ENCODE measurements at places on chromosomes 7 and 10. TPM values are rescaled to one million over a fixed set of nuclear protein-coding genes. Genes with fewer than 3 reads are reported as not detected.

TCAF2 gene
- total RNA-seq: 3.5 TPM

GNA12 gene
- 18.0 TPM for total RNA-seq

DNA sequence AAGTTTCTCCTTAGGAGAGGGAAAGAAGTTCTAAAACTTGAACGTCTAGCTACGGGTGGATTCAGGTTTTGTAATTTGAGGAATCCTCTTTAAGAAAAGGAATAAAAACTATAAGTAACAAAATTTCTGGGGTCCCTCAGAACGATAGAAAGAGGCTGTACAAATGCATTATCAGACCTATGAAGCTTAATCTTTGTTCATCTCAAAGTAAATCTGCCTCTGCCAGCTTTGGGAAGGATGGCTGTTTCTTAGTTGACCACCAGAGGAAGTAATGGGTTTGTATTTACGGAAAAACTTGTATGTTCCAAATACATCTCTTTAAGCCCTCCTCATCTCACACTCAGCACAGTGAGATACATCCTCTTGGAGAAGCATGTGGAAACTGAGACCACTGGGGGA is 864 bp downstream of the PSTK start:
- peak; percentile 52 for DNase-seq

DNA sequence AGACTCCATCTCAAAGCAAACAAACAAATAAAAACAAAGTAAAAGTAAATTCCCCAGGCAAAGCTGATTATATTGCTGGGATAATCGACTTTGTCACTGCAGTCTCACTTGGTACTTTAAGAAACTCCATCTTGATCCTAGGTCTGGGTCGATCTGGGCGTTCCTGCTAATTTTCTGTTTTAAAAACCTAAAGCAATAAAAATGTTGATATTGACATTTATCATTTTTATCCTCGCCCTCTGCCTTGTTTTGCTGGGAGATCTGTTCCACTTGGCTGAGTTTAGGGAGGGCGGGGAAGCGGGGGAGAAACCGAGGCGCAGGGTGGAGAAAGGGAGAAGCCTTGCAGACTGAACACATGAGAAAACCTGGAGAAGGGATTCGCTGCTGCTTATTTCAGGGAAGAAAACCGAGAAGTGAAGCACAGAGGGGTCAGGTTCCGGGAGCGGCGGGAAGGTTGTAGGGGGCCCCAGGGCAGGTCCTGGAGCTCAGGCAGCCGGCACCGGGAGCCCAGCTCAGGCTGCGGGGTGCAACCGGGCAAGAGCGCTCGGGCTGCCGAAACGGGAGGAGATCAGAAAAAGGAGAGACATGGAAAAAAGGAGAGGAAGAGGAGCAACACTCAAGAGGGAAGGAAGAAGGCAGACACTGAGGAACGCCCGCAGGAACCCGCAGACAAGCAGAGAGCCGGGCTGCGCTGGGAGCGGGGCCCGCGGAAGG is 27.3 kb upstream of the KMT2C start:
- DNase-seq: no peak

- no peak for DNase-seq
Measured at GRCh38 chr7:69663911-69664832, 65.9 kb downstream of the AUTS2 start.

GDI2 gene
- 600 TPM for total RNA-seq

UNC5B gene
- 42.9 TPM for total RNA-seq

TSPAN12 gene
- 18.0 TPM for total RNA-seq

DNA sequence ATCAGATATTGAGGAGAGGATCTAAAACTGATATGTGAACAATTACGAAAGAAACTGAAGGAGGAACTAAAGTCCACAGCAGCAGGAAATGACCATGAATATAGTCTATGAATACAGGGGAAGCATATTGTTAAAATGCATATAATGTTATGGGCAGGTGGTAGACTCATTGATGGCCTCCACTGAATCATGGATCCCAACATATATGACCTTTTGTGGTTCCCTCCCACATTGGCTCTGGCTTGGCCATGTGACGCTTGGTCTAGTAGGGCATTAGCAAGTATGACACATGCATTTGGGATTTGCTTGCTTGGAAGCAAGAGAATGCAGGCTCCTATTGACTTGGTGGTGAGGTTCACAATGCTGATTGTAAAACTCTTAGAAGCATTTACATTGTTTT is 55.2 kb upstream of the RAB18 start:
- no peak for DNase-seq

DNA sequence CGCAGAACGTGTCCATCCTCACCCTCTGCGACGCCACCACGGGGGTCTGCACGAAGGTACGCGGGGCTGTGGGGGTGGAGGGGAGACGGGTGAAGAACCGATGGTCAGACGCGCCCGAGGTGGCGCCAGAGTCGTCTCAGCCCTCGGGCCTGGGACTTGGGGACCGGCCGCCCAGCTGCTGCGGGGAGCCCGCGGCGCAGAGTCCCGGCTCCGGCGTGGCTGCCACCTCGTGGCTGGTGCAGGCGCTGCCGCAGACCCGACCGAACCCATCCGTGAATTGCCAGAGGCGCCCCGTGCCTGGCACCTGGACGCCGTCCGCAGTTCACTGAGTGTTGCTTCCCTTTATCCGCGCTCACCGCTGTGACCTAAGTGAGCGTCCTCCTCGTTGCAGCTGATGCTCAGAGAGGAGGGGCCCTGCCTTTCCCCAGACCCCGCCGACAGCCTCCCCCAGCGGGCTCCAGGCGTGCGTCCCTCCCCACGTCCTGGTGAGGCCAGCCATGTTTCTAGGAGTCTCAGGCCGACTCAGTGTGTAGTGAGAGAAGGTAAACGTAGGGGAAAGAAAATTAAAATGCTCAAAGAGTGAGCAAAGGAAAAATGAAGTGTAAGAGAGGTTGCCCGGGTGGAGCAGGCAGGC is 208.7 kb downstream of the PAXIP1 start:
- peak; percentile 73 for DNase-seq

DNA sequence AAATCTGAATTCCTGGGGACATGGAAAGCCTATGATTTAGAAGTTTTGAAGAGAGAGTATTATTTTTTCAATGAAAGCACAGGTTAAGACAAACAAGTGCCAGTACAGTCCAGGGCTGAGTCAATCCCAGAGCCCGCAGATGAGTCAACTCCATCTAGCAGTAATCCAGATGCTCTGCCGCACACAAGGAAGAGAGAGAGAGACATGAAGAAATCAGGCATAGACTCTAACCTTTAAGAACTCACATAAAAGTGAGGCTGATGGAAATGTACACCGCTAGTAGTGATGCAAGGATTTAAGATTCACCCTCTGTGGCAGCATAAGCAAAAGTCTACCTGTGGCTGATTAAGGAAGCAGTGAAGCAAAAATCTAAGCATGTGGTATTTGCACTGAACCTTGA is 651.5 kb downstream of the TNS3 start:
- DNase-seq: no peak

GRCh38 chr7:3080106-3080505 is 36.4 kb upstream of the CARD11 start:
- no peak for DNase-seq
